Muscle of leg (tissue), 16 donors: ENCODE measurements at places on chromosomes 3 and 15. TPM values are rescaled to one million over a fixed set of nuclear protein-coding genes. Genes with fewer than 3 reads are reported as not detected.
A peak's percentile ranks its signal among the peaks of the same experiment; 100 is the strongest.

- DNase-seq, result no peak
Measured at GRCh38 chr3:124469555-124469954, 260.7 kb upstream of the UMPS start.

The ASB14 gene
- polyA plus RNA-seq, result 0.49 TPM

The CCR9 gene
- polyA plus RNA-seq, result not detected

The P3H2 gene
- polyA plus RNA-seq, result 40.7 TPM

DNA sequence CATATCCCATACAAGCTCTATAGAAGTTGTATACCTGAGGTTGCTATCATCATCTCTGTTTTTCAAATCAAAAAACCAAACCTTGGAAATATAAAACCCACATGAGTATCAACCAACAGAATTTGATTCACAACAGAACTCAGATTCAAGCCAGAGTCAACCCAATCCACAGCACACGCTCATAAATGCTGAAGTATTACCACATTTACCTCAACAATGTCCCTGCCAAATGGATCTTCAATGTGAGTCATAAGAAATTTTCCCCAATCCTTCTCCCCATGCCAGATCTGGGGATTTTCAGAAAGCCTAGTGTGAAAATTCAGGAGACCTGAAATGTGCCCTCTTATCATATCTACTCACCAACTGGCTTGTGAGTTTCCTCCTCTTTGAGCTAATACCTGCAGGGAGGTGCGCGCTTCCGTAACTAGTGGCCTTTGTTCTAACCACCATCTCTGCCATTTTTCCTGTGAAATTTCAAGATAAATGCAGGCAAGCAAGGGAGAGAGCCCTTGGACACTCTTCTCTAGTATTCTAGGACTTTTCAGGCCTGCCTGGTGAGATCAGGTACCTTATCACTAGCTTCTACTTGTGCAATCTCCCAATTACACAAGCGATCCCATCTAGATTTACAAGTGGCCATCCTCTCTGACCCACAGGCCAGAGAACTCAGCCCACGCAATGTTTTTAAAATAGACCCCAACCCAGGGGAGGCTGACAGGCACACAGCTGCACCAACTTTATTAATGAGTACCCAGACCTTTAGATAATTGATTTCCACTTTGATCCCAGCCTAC, 1076.9 kb upstream of the CFAP20DC start:
- DNase-seq, result no peak

The AMIGO3 gene
- 2.0 TPM for polyA plus RNA-seq

DNA sequence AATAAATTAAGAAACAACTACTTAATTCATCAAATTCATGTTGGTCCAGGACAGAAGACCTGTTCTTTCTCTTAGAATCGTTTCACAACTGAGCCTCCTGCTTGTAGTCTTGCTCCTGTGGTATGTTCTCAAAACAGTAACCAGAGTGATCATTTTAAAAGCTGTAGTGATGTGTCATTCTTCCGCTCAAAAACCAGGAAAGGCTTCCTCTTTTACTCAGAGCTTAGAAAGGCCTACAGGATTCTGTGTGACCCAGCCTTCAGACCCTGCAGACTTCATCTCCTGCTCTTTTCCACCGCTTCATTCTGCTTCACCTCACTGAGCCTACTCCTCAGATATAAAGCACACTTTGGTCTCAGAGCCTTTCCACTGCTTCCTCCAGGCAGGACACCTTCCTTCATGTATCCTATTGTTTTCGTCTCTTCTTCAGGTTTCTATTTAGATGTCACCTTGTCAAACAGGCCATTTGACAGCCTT, 22.7 kb downstream of the ST6GAL1 start:
- DNase-seq, result peak; percentile 57

The CCR8 gene
- 0.10 TPM for polyA plus RNA-seq

DNA sequence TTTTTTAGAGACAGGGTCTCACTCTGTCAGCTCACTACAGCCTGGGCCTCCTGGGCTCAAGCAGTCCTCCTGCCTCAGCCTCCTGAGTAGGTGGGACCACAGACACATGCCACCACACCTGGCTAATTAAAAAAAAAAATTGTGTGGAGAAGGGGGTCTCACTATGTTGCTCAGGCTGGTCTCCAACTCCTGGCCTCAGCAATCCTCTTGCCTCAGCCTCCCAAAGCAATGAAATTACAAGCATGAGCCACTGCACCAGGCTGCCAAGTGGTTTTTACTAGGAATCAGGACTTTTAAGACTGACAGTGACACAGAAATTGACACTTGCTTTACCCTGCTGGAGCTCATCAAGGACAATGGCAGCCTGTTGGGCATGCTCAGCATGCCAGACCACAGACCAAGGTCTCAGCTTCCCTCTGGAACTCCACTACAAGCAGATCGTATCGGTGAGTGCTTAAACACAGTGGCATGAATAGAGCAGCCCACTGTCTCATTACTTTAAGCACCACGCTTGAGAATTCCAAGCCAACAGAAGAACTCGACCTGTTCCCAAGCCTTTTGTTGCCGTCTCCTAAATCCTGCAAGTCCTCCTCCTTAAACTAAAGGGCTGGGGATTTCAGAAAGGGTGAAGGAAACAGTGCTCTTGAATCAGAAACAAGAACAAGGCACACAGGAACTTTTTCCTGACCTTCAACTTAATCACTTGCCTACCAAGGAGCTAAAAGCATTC, 41.4 kb downstream of the EOMES start:
- DNase-seq, result no peak

The TICRR gene
- 5.0 TPM for polyA plus RNA-seq

- peak; percentile 8 for DNase-seq
Measured at GRCh38 chr15:36026627-36027283, 480.8 kb upstream of the DPH6 start.

The C3orf22 gene
- not detected for polyA plus RNA-seq

- DNase-seq, result peak; percentile 30
Measured at GRCh38 chr15:85950101-85950500, 129.6 kb upstream of the AGBL1 start.

GRCh38 chr15:58258501-58259292, 120.5 kb downstream of the AQP9 start:
- DNase-seq, result no peak

The ZNF80 gene
- not detected for polyA plus RNA-seq

DNA sequence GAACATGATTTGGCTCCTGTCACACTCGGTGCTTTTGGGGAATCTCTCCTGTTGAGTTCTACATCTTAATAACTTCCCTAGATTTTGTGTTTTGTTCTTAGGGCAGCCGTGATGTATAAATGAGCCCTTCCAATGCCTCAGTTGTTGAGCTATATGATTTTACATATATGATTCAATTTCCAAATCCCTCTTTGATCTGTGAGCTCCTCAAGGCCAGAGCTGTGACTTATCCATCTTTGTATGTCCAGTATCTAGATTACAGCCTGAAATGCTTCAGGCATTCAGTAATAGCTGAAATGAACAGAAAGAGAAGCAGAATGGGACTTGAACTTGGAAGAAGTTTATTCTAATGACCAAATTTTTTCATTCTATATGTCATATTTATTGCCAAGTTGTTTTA, 26.6 kb downstream of the CGGBP1 start:
- DNase-seq, result no peak
